Cortex of kidney (tissue), 1 donor: ENCODE measurements at places on chromosomes 5 and 9.

DNA sequence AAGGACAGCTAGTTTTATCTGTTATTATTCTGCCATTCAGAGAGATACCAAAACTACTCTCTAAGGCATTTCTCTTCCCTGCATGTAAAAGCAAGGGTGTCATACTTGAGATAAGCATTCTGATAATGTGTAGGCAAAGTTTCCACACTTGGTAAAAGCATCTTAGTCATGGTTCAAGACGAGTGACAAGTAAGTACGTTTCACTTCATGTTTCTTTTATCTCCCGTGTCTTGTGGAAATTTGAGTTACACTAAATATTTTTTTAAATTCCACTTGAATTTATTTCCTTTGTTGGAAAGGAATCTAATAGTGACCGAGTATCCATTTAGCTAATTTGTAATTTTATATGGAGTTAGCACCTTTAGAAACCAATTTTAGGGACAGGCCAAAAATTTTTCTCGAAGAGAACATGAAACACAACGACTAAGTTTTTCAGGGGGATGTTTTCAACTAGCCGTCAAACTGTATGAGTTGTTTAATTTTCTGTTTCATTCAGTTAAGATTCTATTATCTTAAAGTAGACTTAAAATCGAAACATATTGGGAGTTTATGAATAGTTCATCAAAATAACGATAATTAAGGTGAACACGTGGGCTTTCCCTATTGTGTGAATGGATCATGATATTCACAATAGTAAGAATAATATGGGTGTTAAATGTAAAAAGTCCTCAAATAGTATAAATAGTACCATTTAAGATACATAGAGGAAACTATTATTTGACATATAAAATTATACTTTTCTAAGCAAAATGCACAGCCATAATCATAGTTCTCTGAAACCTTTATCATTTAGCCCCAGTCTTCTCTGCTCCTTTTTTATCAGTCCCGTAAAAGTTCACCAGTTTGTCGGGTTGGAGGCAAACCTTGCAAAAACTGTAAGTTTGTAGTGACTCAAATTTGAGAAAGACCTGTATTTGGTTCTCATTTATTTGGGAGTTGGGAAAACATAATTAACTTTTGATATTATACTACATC lies 1.6 kb downstream of the RFESD start:
- no peak for DNase-seq

DNA sequence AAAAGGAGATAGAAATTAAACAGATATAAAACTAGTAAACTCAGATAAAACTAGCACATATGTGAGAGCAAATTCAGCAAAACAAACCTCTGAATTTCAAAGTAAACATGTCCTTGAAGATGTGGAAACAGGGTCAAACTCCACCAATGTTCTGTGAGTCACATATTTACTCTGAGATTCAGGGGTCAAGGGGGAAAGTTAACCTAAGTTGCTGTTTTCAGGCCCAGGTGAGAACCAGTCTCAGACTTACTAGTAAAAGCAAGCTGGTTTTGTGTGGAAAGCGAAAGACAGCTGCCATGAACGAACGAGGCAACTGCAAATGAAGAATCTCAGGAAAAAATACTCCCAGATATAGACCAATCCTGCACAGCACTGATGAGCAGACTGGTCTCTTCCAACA lies 29.0 kb downstream of the PSMB7 start:
- no peak for DNase-seq

DNA sequence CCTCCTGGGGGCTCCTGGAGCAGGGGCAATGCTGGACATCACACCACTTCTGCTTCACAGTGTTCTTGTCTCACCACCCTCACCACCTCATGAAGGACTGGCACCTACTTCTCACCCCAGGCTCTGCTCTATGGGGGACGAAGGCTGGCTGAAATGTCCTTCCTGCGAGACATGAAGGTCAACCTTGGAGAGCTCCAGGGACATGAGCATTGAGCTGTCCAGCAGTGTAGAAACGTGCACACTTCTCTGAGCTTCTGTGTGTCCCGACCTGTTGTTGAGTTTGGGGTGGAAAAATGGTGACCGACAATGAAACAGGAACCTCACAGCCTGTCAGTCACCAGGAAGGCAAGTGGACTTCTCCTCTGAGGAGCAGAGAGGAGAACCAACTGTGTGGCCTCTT lies 68.6 kb upstream of the ADAMTS16 start:
- no peak for DNase-seq

DNA sequence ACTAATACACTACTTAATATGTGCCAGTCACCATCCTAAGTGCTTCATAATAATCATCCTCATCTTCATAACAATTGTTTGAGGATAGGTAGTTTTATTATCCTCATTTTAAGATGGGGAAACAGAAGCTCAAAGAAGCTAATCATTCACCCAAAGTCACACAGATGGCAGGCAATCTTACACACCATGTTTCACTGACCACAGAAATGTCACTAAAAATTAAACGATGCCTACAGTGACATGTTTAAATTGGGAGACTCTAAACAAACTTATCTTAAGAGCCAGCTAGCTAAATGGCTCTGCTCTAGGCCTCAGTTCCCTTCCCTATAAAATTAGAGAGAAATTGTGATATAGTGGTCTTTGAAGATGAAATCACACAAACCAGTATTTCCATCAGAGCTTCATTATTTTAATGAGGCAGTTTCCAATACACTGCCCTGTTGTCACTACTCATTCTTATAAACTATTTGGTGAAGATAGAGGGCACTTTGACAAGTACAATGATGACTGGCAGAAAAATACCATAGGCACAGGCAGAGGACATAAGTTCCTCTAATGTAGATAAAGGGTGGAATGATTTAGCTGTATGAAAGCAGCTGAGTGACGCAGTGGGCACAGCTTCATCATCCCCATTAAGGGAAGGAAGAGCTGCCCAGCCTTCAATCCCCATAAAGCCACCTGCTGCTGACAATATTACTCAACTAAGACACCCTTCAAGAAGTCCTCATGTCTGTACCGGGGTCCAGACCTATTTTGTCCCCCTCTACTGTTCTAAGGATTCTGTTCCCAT lies 224.1 kb downstream of the ACTL7B start:
- DNase-seq, result no peak

- no peak for DNase-seq
Observed at GRCh38 chr9:88041447-88041846, 67.1 kb upstream of the CDK20 start.

- no peak for DNase-seq
Observed at GRCh38 chr9:126159430-126160060, 167.1 kb upstream of the MVB12B start.

GRCh38 chr5:84249918-84250630 lies 134.6 kb downstream of the EDIL3 start:
- no peak for DNase-seq

DNA sequence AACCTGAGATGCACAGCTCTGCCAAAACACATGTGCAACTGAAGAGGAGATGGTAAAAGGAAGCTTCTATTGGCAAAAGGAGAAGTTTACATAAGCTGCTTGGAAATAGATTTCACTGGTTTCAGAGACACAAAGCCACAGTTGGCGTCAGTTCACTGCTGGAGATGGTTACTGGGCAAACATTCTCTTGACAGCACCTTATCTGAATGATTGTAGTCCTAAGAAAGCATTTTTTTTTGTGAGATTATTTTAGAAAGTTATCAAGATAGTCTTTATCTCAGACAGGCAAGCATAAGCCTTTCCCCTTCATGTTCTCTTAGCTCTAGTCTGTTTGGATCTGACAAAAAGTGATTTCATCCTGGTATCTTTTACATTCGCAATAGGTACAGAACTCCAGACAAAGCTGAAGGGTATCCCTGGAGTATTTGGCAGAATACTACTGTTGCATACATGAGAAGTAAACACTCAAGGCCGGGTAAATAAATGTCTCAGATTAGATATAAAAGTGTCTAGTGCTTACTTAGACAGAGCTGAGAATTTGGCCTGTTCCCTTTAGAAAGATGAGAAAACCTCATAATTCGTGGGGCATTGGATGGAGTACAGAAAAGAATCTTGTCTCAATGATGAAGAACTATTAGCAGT lies 1668.0 kb upstream of the NUDT12 start:
- DNase-seq, result no peak

DNA sequence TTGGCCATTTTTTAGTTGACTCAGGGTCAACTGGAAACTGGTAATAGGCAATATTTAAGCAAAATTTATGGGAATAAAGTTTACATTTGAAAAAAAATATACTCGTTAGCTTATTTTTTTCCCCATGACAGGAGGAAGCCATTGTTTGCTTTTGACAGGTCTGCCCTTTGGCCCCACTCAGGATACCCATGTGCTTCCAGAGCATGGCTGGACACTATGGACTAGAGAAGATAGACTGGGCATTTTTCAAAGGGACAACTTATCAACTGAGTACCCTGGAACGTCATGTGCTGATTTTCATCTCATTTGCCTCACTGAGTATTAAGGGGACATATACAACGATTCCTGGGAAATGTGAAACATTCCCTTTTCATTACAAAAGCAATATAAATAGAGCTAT lies 83.1 kb upstream of the SMIM32 start:
- DNase-seq, result no peak

DNA sequence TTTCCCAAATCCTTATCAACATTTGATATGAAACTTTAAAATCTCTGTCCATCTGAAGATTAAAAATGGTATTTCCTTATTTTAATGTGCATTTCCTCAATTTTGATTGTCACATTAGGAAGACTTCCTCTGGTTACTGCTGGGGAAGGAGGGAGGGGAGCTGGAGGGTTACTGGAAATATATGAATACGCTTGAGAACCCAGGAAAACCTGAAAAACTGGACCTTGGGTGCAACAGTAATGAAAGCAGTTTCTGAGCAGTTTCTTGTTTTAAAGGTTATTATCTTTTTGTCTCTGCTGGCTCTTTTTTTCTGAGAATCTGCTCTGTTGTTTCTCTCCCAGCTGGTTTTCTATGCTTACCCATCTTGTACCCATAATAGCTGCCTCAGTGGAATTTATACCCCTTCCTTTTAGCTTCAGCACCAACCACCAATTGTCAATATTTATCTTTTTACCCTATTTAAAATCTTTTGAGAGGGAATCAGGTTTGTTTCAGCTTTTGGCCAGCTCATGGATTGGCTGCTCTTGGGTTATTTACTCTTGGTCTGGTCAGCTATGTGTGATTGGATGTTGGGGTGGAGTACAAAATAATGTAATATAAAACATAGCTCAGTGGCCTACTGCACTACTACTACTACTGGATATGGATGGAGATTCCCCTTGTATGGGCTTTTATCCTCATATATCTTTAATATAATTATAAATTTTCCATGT lies 67.4 kb downstream of the UNC13B start:
- no peak for DNase-seq

GRCh38 chr9:116673375-116673774 lies 13.7 kb upstream of the TRIM32 start:
- no peak for DNase-seq

GRCh38 chr9:112719241-112719691 lies 1.3 kb upstream of the INIP start:
- no peak for DNase-seq

GRCh38 chr5:59366784-59367183 lies 526.7 kb downstream of the PDE4D start:
- DNase-seq, result no peak

DNA sequence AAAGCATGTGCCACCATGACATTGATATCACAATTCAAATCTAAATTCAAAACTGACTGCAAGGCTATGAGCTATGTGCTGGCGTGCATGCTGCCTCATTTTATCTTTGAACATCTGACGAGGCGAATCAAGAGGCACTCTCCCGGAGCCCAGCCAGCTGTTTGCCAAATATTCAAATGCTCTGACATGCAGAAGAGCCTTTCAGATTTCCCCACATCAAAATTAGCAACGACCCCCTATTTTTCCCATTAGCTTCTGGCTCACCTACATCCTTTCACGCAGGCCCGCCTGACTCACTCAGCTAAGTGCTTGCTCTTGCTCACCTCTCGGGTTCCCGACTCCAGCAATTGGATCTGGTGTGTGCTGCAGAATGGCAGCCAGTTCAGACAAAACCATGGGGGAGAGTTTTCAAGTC lies 159.0 kb downstream of the NR2F1-AS1 start:
- no peak for DNase-seq

GRCh38 chr5:57163553-57164006 lies 10.3 kb upstream of the GPBP1 start:
- DNase-seq, result no peak

DNA sequence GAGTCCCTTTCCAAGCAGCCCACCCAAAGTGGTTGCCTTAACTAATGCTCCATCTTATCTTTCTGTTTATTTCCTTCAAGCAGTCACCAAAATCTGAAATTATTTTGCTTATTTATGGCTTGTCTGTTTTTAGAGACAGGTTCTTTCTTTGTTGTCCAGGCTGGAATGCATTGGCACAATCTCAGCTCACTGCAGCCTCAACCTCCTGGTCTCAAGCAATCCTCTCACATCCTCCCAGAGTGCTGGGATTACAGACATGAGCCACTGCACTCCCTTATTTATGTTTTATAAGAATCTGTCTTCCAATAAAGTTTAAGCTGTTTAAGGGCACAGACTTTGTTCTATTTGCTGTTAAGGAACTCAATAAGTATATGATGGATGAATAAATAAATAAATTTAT lies 133.7 kb downstream of the GABRB2 start:
- DNase-seq, result no peak

DNA sequence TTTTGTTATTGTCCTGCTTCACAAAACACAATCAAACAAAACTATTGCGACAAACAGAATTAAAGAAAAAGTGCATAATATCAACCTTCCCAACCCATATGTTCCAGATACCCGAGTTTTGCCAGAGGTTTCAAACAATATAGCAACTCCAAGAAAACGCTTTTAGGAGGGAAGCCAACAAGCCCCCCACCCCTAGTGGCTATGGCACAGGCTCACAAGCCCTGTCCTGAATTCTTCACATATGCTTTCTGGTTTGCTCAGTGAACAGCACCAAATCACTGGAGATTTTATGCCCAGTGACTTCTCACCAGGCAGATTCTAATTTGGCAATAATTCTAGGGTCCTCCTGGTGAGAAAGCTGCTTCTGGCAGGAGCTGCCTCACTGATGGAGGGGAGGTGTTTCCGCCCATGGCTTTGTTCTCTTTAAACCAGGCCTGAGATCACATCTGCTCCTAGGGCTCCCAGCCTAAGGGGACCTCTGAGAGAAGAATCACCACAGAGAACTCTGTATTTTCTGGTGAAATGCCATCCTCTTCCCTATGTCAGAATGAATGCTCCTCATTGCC lies 1982.4 kb downstream of the EFNA5 start:
- no peak for DNase-seq
